ENCODE measurements at places on chromosomes 2 and 18.

DNA sequence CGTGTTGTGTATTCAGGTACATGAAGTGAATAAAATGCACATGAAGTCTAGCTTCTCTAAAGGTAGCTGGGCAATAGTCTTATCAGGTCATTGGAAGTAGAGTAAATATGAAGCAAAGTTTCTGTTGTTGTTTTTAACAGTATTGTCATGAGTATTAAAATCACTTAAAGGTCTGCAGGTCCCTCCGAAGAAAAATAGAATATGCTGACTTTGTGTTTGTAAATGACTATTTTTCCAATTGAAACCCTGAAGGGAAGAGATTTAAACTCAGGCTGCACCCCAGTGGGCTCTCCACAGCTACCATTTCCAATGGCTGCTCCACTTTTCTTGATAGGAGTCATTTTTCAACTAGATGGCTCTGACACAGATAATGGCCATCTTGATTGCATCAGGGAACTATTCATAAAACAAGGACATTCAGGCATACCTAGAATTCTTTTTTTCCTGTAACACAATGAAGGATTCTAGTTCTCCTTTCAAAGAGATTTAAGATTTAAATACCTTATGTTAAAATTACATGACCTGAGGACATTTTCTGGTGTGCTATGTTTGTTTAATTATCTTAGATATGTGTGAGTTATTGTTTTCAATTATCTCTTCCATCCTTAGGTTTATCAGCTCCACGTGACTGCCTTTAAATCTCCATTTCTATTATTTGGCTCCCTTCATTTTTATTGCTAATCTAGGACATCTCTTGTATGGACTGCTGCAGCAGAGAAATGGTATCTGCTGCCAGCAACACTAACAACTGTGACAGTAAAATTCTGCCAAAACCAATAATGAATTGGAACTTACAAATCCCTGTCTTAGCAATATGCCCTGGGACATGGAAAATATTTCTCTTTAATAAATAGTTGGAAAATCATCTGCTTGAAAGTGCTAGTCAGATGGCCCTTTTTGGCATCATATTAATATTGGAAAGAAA, 149.2 kb upstream of the NOSTRIN start:
- DNase-seq = no peak

DNA sequence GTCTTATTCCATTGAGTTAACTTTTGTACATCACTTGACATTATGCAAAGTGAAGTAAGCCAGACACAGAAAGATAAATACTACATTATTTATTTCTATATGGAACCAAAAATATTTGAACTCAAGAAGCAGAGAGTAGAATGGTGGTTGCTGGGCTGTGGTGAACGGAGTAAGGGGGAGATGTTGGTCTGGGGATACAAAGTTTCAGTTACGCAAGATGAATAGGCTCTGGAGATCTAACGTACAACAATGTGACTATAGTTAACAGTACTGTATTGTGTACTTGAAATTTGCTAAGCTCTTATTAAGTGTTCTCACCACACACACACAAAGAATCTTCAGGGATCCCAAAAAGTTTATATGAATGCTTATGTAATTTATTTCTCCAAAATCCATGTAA, 124.8 kb upstream of the VWC2L start:
- no peak for DNase-seq

DNA sequence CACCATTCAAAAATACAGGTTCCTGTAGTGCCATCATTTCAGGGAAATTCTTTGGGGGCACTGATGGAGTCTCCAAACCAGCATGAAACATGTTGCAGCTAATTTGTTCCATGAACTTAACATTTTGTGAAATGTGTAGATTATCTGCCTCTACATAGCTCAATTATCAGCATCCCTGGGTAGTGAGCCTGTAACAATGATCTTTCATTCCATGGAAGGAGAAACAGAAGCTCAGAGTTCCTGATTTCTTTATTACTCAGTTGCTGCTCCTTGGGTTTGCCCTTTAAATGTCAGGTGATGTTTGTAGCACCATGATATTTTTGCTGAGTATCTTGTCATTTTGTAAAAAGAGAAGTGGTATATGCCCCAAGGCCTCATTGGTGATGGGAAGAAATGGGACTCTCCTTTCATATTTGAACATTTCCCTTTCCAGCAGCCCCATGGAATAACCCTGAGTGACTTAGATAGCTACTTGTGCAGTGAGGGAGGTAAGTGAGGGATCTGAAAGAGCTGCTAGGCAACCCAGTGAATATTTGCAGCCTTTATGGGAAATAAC, 146.9 kb downstream of the CERS6 start:
- DNase-seq = no peak

DNA sequence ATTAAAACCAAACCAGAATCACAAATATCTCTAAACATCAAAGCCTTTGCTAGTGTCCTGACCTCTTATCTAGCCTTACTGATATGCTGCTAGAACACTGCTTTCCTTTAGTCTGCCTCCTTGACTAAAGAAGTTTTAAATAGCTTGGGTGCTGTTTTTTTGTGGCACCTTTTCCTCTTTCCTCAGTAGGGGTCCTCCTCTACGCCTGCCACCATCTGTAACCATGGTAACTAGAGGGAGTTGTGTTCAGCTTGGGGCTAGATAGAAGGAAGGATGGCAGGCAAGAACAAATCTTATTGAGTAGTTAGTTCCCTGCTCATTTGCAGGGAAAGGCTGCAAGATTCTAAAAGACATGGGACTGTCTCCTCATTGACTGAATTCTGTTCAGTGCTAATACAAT, 86.0 kb downstream of the TAF4B start:
- no peak for DNase-seq

DNA sequence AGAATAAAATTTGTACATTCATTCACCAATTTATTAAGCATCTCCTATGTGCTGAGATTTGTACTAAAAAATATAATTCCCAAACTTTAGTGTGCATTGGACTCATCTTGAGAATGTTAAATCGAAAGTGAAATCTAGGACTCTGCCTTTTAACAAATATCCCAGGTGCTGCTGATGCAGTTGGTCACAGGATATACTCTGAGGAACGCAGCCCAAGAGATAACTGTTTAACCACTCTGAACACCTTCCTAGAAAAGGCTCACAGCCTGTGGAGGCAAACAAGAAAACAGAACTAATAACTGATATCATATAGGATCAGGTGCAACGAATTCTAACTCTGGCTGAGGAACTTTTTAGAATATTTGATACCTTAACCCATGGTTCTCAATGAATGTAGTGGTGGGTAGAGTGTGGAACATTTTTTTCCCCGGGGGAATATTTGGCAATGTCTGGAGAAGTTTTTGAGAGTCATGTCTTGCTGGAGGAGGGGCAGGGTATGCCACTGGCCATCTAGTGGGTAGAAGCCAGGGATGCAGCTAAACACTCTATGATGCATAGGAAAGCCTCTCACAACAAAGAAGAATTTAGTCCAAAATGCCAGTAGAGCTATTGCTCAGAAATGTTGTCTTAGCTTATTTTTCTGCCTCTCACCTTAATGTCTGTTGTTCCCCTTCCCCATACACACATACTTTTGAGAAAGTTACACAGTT, 96.5 kb downstream of the EHBP1 start:
- DNase-seq = no peak

DNA sequence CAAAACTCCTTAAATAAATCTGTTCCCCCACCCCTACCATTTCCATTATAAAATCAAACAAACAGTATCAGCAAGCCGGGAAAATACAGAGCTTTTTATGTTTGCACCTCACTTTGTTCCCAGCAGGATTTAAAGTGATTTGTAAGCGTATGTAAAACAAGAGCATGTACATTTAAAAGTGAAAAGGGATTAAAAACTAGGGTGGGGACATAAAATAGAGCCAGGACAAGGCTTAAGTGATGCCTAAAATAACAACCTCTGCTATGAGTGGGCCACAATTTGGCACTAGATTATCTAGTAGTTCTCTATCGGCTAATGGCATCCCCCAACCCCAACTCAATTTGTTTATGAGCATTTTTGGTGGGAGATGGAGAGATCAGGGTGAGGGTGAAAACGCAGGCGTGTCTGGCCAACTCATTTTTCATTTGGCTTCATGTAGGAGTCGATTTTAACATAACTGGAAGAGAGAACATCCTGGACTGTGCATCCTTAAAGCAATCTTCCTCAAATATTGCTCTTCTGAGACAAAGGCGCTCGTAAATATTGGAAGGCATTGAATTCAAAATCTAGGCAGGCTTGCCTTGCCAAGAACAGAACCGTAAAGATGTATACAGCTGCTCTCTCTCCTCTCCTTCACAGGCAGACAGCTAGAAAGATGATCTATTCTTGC, 34.5 kb upstream of the TSPYL6 start:
- DNase-seq = no peak

GRCh38 chr2:151556121-151556520, 146.4 kb downstream of the RIF1 start:
- no peak for DNase-seq

- DNase-seq = no peak
These were observed 42.3 kb downstream of the FAM124B start for GRCh38 chr2:224359569-224359968.

DNA sequence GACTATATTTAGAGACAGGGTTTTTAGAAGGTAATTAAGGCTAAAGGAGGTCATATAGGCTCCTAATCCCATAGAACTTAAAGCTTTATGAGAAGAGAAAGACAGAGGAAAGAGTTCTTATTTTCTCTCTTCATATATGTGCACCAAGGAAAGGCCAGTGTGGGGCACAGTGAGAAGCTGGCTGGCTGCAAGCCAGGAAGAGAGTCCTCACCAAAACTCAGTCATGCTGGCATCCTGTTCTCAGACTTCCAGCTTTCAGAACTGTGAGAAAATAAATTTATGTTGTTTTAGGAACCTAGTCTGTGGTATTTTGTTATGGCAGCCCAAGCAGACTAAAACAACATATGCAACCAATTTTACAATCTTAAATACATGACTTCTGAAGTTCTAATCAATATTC, 31.5 kb upstream of the ATIC start:
- DNase-seq = no peak

GRCh38 chr2:221377066-221377465, 195.0 kb downstream of the EPHA4 start:
- no peak for DNase-seq

GRCh38 chr2:98825858-98826257, 94.9 kb upstream of the MGAT4A start:
- DNase-seq = no peak

DNA sequence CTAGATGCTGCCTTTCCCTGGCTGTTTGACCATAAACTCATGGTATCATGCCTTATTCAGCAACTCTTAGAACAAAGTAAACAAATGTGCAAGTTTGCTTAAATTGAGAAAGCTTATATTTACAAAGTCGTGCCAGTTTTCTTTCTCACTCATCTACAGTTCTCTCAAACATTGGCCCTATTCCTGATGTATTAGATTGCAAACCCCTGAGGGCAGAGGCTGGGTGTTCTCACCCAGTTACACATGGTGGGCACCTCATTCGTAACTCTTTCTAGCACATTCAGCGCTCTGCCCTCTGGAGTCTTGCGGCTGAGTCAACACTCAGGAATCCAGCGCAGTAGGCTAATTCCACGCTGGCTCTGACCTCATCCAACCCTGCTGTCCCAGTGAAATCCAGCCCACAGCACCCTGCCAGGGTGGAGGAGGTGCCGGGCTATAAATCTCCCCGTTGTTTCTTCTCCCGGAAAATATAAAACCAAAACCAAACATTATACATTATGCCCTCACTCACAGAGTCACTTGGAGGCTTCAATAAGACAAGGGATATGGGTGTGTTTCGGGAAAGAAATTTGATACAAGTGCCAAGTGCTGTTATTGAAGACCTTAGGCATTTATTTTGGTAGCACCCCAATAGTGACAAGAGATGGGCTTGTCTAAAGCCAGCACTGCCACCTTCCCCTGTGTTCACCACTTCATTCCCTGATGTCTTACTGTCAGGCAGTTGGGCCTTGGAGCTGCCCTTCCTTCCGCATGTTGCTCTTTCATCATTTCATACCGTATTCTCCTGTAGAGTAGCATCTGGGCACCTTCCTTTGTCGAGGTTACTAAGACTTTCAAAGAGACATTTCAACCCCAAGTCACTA, 287.4 kb downstream of the PRKCE start:
- DNase-seq = no peak

GRCh38 chr2:10476723-10477442, 28.8 kb upstream of the ODC1 start:
- DNase-seq = no peak

- no peak for DNase-seq
These were observed 225.7 kb upstream of the FOSL2 start for GRCh38 chr2:28166956-28167355.

- DNase-seq = no peak
These were observed 24.3 kb upstream of the PSME4 start for GRCh38 chr2:53994818-53995808.

DNA sequence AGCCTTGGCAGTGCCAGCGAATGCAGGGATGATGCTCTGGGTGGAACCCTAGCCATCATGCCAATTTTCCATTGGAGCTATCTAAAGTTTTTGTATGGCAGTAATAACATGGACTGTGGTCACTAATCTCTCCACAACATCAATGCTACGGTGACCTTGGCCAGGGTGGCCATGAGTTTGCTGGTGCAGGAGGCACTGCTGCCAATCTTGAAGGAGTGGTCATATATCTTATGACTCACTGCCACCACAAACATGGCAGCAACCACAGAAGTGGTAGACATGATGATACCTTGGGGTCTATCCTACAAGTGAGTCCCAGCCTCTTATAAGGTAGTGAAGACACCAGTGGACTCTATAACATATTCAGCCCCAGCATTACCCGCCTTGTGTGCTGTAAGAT, 104.6 kb downstream of the EVA1A start:
- no peak for DNase-seq

- DNase-seq = no peak
These were observed 43.7 kb downstream of the FSIP2 start for GRCh38 chr2:185782223-185782769.

DNA sequence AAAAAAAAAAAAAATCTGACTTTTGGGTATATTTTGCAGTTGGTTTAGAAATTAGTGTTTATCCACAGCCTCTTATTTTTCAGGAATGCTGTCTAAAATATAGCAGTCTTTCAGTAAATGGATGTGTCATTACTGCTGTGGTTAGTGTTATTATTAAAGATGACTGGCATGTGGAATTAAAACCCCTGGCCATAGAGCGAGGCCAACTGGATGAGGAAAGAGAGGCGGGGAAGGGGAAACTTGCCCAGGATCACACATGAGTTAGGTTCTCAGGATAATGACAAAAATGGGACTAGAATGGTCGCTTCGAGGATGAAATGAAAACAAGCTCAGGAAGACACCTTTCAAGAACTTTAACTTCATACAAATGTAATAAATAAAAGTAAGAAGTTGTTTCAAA, 57.4 kb upstream of the APCDD1 start:
- DNase-seq = no peak

- DNase-seq = no peak
These were observed 55.3 kb downstream of the VWA3B start for GRCh38 chr2:98142106-98142791.

- no peak for DNase-seq
These were observed 51.3 kb downstream of the USP34 start for GRCh38 chr2:61419570-61419969.

Data from stimulated activated naive CD4-positive, alpha-beta T cell treated with Interleukin-2 at 50 U/mL for 16 hours (primary cell).